ENCODE measurements at places on chromosomes 4 and X.

GRCh38 chr4:34139346-34139745 is 2105.0 kb downstream of the ARAP2 start:
- DNase-seq: no peak

- DNase-seq: no peak
Measured at GRCh38 chr4:54189140-54189539, 40.0 kb upstream of the PDGFRA start.

DNA sequence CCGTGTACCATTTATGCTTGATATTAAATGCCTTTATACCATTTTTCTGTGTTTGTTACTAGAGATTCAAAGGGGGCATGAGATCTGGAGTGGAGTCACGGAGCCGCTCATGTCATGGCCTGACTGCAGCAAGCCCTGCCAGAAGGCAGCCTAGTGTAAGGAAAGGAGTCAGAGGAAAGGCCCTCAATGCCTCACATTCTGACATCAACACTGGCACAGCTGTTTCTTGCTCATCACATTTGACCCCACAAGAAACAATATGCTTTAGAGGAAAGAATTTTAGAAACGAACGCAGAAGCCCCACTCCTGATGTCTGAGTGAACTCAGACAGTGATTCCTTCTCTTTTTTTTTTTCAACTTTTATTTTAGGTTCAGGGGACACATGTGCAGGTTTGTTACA is 322.4 kb upstream of the CPEB2 start:
- DNase-seq: no peak

DNA sequence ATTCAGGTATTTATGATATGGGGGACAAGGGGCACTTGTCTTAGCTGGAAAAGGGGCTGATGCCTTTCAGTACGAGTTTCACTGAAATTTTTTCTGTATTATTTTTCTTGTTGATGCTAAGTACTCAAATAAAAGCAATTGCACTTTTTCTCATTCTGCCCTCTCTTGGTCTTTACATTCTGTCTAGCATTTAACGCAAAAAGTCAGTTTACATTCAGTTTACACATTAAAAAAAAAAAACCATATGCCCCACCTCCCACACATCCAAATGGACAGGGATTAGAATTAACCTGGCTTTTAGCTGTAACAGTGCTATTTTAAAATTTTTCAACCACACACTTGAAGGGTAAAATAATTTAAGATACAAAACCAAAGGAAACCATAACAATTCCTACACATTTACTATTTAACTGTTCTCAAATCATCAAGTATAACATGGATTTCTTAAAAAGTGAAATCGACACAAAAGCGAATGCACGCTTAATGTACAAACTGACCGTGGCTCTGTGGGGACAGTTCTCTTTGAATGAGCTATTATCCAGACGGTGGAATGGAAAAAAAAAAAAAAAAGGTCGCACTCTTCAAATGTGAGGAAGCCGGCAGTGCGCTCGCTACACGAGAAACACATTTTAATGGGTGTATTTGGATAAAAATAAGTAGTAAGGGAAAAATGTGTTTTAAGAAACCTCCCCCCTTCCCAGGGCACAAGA is 1.4 kb downstream of the AMMECR1 start:
- DNase-seq: no peak

DNA sequence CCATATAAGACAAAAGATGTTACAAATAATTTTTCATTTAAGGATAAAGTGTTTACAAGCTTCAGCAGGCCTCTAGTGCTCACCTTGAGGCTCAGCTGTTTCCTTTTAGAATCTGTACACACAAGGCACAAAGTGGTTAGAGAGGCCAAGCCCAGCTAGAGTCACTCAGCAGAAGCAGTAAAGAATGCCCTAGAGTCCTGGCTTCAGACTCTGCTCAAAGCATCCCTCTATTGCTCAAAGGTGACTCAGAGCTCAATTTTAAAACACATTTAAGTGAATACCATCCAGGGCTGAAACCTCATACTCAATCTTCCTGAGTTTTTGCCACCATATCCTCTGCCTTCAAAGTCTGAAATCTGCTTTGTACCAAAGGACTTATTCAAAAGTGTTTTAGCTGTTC is 22.6 kb upstream of the PHF8 start:
- DNase-seq: no peak

- no peak for DNase-seq
Measured at GRCh38 chrX:107429090-107429489, 20.4 kb upstream of the FRMPD3 start.

DNA sequence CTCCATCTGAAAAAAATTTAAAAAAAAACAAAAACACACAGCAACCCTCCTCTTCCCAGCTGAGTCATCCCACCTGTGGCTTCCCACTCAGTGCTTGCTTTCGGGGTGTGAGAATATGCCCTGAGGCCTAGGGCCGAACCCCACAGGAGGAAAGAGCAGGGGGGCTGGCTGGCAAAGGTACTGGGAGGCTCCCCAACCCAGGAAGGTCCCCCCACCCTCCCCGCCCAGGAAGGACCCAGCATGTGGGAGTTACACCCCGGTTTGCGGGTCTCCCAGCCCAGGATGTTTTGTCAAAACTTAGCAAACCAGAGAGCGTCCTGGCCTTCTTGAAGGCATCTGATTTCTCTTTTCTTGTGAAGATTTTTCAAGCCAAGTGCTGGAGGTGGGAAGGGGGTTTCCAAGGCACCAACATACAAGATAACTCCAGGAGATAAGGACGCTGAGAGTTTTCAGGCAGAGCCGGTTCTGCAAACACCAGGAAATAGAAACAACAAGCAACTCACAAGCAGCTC is 25.7 kb upstream of the CSF2RA start:
- no peak for DNase-seq

DNA sequence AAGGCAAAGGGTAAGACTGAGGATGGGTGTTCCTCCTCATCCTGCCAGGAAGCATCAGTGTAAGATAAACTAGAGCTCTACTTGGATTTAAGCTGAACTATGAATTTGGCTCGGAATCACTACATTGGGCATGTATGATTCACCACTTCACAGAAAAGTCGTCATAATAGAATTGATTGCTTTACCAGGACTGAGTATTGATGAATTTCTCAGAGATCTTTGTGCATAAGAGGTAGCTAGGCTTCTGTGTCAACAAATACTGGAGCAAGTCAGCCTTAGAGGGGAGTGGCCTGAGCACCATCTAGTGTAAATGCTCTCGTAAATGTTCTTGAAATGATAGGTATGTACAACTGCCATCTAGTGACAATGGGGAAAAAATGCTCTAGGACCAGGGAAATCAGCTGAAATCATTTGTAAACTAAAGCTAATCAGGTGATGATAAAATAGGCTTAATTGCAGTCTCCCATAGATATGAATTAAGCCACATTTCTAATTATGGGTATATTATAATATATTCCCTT is 309.5 kb upstream of the FMR1 start:
- DNase-seq: no peak

- no peak for DNase-seq
Measured at GRCh38 chrX:135536877-135537276, 16.4 kb downstream of the INTS6L start.

DNA sequence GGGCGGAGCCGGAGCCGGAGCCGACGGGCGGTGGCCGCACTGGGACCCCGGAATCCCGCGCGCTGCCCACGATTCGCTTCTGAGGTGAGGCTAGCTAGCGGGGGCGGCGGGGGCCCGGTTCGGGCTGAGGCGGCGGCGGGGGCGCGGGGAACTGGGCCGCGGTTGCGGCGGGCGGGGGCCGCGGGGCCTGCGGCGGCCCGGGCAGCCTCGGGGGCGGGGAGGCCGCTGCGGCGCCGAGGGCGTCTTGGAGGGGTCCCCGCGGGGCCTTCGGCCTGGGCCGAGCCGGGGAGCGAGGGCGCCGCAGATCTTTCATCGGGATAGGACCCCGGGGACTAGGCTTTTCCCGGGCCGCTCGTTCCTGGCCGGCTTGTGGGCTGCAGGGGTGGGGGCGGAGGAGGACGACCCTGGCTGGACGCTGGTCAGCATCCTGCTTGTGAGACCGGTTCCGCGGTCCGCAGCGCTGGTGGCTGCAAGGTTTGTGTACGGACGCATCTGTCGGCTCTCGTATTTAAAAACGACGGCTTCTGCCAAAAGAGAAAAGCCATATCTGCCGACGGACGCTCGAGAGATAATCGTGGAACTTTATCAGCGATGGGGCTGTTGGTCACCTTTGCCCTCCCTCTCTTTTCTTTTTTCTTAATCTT is 419 bp downstream of the ADD1 start:
- DNase-seq: no peak

DNA sequence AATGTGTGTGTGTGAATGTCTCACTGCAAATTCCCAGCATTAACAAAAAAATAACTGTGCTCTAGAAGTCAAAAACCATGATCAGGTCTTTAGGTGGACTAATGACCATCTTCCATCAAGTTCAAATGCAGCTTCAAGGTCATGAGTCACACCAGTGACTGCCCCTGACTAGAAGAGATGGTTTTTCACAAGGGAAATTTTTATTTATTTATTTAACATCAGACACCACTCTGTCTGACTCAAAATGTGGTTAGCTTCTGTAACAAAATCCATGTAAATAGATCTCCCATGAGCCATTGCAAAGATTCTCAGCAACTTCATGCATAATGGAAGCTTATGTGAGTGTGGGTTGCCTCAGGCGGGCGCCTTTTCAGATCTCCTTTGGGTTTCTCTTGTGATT is 219.2 kb downstream of the KIT start:
- DNase-seq: no peak

DNA sequence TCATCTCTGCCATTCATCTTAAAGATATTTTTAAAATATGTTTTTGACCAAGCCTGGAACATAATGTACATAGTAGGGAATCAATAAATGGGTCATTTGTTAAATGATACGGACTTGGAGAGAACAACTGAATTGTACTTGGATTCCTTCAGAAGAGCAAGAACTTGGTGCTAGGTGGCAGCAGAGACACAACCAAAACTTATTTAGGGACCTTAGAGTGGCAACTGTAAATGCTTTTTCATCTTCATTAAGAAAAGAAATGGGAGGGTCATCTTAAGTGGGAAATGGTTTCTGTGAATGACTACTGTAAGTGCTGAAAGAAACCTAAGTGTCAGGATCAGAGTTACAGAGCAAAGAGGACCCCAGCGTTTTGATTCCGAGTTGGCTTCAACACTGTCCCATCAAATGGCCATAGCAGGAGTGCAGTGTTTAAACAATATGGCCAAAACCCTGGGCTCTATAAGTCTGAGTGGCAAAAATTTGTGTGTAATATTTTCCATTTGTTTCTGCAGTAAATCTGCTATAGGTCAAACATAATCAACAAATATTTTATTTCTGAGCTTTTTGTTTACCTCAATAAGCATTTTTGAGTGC is 213.6 kb downstream of the PALLD start:
- no peak for DNase-seq

- DNase-seq: no peak
Measured at GRCh38 chr4:25158817-25159216, 1.4 kb downstream of the SEPSECS start.

GRCh38 chr4:3501825-3502425 is 30.3 kb downstream of the LRPAP1 start:
- DNase-seq: no peak

GRCh38 chr4:88054901-88055300 is 47.5 kb downstream of the PKD2 start:
- DNase-seq: no peak

DNA sequence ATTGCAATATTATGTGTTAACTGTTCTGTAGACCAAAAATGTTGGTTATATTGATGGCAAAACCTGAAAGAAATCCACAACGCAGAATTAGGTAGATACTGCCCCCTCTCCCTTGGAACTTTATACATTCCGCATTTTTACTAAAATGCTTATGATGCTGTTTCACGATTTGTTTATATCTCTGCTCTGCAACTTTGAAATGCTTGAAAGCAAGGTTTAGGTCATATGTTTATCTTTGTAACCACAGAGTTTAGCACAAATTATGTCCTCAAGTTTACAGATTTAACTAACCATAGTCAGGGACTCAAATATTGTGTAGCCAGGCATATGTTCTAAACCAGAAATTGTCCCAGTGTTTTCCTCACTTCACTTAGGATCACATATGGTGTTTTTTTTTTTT is 66.1 kb upstream of the H2AZ1 start:
- no peak for DNase-seq

GRCh38 chrX:48474581-48474980 is 1.4 kb upstream of the FTSJ1 start:
- no peak for DNase-seq

DNA sequence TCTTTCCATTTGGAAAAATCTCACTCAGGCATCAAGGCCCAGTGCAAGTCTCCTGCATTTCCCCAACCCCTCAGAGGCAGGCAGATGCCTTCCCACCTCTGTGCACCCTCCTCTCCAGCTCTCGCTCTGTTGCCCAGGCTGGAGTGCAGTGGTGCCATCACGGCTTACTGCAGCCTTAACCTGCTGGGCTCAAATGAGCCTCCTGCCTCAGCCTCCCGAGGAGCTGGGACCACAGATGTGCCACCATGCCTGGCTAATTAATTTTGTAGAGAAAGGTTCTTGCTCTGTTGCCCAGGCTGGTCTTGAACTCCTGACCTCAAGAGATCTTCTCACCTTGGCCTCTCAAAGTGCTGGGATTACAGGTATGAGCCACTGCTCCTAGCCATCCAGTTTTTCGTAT is 95.8 kb downstream of the NHSL2 start:
- DNase-seq: no peak

- DNase-seq: no peak
Measured at GRCh38 chr4:71604785-71605184, 179.1 kb downstream of the GC start.

GRCh38 chr4:96097040-96097607 is 257.2 kb downstream of the PDHA2 start:
- DNase-seq: peak; percentile 35

DNA sequence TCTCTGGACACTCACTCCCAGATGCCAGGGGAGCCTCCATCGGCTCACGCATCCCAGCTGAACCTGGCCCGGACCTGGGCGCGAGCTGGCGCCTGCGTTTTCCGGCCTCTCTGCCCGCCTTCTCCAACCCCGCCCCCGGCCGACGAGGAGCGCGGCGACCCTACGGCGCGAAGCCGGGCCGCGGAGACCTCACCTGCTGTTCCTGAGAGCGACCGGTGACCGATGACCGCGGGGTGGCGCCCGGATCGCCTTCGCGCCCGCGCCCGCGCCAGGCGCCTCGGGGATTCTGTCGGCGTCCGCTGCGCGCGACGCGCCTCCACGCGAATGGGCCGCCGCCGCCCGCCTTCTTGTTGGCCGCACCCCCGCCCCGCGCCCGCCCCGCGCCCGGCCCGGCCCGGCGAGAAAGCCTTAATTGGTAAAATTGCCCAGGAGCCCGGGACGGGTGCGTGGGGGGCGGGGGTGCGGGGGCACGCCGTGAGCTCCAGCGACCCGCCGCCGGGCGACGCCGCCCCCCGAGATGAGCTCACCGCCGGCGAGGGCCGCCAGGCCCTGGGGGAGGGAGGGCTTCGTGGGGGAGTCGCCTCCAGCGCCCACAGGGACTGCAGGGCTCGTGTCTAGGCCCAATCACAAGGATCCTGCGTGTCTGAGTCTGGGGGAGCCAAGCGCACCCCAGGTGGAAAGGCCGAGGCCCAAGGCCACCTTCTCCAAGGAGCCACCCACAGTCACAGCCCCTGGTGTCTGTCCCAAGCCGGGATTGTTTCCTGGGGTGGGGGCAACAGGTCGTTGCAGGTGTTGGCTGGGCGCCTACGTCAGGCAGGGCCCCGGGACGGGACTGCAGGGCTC is at the start of gene FLNA:
FLNA (minus strand) TSS at position 322 of the 843 bp plus-strand sequence. CDS start 3,389 bp downstream, outside the sequence.
- no peak for DNase-seq

- DNase-seq: no peak
Measured at GRCh38 chrX:40755291-40756249, 20.2 kb upstream of the MED14 start.
